Choroid plexus epithelial cell (primary cell): ENCODE measurements at places on chromosomes 3 and 15.
A peak's percentile ranks its signal among the peaks of the same experiment; 100 is the strongest.

DNA sequence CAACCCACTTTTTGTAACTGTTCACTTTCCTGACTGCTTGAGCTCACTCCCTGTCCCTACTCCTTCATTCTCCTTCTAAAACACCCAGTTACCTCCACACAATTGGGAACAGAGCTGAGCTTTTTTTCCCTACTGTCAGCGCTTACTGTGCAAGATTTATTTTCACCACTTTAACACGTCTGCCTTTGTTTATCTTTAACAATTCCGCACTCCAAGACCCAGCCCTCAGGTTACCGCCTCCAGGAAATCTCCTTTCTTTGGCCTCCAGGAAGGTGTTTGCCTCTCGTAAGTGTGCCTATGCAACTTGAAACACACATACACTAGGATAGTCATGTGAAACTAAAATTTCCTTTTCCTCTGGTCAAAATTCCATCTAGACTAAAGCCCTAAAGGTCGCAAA is 271.9 kb upstream of the TPRG1 start:
- no peak for DNase-seq

- DNase-seq = no peak
Observed at GRCh38 chr3:131328721-131329120, 52.9 kb upstream of the NUDT16 start.

DNA sequence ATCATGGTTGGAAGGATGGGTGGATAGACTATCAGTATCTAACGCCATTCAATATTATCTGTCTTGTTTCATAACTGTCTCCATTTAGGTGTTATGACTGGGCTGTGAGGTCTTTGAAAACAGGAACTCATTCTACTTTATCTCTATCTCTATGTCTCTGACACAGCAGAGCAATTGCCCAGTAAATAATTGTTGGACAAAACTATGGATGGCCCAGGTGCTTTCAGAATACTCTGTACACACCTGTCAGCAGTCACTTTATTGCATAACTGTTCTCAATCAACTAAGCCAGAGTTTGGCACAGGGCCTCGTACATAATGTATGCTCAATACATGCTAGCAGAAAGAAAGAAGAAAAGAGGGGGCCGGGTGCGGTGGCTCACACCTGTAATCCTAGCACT is 210.3 kb downstream of the OPA1 start:
- no peak for DNase-seq

DNA sequence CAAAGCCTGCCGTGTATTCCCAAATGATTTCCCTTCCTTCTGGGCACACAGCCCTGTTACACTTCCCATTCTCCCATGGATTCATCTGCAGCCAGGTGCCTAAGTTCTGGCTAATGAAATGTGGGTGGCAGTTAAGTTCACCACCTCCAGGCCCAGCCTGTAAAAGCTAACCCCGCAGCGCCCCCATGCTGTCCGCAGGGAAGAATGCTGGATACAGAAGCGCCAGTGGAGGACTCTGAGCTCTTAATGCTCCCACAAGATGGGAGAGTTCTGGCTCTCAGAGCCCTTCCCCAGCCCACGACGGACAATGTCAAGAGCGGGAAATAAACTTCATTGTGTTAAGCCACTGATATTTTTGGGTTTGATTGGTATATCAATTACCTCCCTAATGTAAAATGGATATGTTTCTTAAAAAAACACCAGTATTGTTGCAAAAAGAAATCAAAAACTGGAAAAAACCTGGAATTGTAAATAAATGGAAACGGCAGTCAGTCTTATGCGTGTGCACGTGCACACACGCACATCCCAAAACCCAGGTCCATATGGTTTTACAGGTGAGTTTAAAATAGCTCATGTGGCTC is 37.7 kb upstream of the FGD5 start:
- DNase-seq = peak; percentile 70
